ENCODE measurements at places on chromosomes 7 and 10.

DNA sequence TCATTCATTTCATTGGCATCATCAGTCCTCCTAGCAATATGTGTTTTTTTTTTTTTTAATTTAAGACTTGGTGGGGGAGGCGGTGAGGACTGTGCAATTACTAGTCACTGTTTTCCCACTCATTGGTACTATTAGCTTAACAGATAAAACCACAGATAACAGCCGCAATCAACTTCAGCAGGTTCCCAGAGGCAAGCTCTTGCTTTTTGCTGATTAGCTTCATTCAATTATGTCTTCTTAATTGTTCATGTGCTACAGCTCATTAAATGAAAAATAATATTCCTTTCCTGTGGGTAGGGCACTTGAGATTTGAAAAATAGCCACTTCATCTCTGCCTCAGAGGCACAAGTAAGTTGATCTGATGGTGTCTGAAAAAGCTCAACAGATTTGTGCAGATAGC lies 215.5 kb downstream of the PCDH15 start:
- DNase-seq = no peak

GRCh38 chr10:113059371-113059780 lies 109.3 kb downstream of the TCF7L2 start:
- no peak for DNase-seq

DNA sequence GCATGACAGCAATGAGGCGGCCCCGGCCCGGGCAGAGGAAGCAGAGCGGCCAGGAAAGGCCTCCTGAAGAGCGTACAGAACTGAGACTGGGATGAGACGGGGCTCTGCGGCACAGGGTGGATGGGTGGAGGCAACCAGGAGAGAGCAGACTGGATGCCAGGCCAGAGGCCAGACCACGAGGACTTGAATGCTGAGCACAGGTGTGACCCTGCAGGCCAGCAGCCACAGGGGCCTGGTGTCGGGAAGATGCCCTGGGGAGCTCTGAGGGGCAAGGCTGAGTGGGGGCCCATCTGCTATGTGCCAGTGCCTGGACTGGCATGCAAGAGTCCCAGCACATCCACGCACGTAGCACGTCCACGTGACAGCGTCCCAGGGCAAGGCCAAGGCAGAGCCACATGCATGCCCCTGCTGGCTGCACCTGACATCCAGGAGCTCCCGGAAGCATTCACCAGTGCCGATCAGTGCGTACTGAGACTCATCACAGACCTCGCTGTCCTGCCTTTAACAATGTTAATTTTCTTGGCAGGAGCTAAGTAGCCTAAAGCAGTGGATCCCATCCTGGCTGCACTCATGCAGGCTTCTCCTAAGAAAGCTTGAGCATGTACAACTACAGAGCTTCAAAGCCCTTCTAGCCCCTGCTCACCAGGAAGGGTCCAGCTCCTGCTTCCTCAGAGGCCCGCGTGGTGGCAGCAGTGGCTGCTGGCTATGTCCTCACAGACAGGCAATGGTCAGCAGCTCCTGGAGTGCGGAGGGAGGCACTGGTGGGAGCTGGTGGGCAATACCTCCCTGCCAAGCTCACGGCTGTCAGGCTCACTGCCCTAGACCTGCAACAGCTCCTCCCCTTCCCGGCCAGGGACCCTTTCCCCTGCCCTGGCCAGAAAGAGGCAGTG lies 18.0 kb downstream of the GRID1 start:
- peak; percentile 20 for DNase-seq

DNA sequence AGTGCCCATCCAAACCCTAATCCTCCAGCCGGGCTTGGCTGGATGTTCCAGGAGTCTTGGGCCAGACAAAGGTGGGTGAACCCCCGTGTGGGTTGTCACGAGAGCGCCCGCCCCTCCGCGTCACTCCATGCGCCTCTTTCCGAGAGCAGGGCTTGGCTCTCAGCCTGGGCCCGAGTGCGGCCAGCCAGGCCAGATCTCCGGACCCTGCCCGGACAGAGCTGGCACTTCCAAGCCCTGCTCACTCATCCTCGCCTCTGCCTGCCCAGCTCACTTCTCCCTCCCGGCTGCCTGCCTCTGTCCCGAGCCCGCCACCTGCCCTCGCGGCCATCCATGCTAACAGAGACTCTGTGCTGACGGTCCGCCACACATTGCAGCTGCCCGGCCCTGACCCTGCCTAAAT lies 34.6 kb downstream of the AGAP3 start:
- no peak for DNase-seq

GRCh38 chr7:480531-481218 lies 39.0 kb downstream of the PDGFA start:
- no peak for DNase-seq

- no peak for DNase-seq
These were observed 70.6 kb downstream of the WAPL start for GRCh38 chr10:86450806-86451603.

DNA sequence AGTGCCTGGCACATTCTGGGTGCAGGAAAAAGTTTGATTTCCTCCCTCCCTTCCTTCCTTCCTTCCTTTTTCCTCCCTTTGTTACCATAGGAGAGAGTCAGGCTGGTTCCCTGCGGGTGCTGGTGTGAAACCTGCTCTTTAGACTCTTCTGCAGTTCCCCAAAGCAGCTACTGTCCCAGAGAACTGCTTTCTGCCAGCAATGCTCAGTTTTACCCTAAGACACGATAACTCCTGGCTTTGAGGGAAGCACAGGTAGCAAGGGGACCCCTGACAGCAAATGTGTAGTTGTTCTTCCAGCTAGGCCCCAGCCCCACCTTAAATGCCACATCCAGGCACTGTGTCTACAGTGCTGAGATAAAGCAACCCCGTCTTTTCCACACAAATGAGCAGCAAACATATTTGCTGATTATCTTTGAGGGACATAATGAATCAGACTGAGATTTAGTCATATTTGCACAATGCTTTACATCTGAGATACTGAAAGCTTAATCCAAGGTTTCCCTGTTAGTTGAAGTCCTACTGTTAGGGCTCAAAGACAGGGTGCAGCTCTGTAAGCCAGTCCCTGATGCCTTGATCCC lies 55.5 kb downstream of the MET start:
- DNase-seq = peak; percentile 48

DNA sequence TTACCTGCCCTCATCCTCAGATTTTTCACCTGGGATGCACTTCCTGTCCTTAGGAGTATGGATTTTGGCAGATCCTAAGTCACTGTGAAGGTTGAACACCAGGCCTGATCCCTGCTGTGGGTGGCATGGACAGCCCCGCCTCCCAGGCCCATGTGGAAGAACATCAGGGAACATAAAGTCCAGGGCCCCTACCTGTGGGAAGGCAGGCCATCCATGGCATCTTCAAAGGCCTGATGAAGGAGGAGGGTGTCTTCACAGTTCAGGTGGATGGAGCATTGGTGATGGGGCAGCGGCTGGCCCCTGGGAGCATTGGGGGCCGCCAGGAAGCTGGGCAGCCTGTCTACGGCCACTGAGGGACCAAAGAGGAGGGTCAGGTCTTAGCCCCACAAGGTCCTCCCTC lies 24.6 kb downstream of the PYROXD2 start:
- no peak for DNase-seq

DNA sequence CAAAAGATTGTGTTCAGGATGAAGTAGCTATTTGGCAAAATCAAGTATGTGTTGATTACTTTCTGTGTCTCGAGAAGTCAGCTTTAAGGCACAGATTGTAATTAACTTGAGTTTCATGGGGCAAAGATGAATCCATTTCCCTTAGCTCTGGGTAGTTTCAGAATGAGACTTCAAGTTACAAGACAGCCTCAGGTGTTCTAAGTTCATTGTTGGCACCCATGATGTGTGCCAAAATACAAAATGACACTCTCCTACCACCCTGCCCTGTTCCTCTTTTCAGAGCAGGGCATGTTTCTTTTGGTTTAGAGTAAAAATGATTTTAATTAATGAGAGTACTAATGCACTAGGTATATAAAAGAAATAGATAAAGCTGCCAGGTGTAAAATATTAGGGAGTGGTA lies 797.6 kb upstream of the POT1 start:
- DNase-seq = no peak

DNA sequence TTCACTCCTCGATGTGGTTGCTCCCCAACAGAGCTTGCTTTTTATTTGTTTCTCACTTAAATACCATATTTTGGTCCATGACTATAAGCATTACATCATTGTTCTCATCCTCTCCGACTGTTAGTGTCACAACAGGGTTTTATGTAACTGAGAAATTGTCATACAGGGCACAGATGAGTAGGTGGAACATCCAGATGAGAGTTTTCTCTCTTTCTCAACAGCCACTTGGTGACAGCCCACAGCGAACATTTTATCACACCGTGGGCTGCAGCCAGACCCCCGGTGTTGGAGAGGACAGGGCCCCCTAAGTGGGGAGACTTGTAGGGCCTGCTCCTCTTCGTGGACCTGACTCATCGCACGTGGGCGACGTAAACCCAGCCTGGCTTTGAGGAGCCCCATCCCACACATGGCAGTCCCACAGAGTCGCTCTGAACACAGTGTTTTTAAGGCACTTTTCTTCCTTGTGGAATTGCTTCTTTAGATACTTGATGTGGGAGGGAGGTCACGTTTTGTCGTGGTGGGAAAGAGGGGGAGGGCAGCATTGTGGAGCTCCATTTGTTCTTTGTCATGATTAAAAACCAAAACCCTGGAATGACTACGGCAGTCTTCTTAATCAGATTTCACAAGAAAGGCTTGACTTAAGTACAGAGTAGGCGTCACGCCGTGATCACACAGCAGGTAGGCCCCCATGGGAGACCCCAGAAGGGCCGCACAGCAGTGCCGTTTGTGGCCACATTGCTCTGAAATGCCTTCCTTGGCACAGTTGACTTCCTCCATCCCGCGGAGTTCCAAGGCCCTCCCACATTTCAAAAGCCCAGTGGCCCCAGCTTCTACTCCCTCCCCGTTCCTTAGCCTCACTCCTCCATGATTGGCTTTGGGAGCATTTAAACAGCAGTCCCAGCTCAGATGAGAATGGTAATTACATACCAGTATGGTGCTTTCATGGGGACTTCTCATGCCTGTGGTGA lies 220.6 kb downstream of the CCDC3 start:
- DNase-seq = no peak

DNA sequence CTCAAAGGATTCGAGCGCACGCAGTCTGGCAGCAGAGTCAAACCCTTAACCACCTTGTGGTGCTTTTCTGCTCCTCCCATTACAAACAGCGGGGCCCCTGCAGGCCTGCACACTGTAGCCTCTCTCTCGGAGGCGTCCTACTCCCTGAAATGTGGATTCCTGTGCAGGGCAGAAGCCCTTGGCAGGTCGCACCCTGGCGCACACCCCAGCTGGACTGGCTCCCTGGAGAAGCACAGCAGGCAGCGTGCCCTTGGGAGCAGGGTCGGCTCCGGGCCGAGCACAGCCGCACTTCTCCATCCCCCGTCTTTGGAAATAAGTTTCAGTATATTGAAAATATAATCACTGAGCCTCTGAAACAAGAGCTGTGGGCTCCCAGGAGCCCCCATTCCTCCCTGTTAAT lies 144.1 kb downstream of the C10orf105 start:
- DNase-seq = no peak

- no peak for DNase-seq
These were observed 30.3 kb downstream of the PROSER2 start for GRCh38 chr10:11853468-11853867.

- peak; percentile 42 for DNase-seq
These were observed 94.2 kb downstream of the CD36 start for GRCh38 chr7:80732630-80733029.

DNA sequence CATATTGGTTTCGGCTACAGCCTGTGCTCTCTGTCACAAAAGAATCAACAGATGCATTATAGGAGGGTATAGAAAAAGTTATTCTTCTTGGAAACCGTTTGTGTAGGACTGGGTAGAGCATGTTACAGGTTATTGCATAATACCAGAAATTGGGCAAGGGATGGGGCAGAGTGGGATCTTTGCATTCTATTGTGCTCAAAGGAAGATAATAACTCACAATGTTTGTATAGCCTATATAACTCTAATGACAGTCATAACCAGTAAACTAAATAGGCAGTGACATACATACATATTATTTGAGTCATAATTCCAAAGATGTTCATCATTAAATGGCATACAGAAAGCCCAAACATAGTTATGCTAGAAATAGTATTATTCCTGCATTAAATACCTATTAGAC lies 179.7 kb downstream of the XPNPEP1 start:
- DNase-seq = peak; percentile 74

DNA sequence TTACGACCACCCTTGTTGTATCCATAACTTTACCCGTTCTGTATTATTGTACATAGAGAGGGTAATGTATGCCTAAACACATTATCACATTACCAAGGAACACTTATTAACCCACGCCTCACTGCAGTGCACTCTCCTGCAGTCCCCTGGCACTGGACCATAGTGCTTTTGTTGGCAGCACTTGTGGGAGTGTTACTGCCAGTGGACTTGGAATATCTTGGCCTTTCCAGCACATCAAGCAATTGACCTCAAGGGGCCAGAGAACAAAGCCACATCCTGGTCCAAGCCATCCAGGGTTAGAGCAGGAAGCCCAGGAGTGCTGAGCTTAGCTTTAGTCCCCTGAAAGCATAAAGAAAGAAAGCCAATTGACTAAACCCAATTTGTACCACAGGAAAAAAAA lies 304.2 kb downstream of the PCDH15 start:
- DNase-seq = no peak

GRCh38 chr10:84613336-84614021 lies 285.1 kb downstream of the CCSER2 start:
- peak; percentile 87 for DNase-seq

DNA sequence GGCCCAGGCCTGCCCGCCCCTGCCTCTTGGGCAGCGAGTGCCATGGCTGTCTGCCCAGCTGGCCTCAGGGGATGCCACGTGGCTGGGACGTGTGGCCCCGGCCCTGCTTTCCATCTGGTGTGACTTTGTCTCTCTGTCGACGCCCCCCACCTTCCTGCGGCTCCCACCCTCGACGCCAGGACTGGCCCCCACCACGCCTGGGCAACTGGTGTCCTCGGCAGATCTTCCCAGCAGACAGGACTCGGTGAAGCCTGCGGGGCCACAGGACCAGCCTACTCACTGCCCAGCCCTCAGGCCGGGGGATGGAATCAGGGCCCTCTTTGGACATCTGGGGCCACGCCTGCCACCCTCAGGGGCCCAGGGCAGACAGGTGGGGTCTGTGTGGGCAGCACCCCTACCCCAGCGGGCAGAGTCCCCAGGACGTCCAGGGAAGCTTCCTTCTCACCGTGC lies 55.1 kb downstream of the UNCX start:
- no peak for DNase-seq

DNA sequence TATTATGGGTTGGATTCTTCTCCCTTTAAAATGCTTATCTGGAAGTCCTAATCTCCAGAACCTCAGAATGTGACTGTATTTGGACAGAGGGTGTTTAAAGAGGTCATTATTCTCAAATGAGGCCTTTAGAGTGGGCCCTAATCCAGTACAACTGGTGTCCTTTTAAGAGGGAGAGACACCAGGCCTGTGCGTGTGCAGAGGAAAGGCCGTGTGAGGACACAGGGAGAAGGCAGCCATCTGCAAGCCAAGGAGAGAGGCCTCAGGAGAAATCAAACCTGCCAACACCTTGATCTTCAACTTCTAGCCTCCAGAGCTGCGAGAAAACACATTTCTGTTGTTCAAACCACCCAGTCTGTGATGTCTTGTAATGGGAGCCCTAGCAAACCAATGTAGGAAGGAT lies 235.4 kb upstream of the MYO3A start:
- no peak for DNase-seq

Measured in PC-3 (cell line).